ENCODE measurements at places on chromosomes 13 and 19. TPM values are rescaled to one million over a fixed set of nuclear protein-coding genes. Genes with fewer than 3 reads are reported as not detected.

The NLRP9 gene
- total RNA-seq, result not detected

The EPS8L1 gene
- total RNA-seq, result 1.5 TPM

The IGFLR1 gene
- total RNA-seq, result 82.6 TPM

The WDR87 gene
- total RNA-seq, result not detected

The GJB2 gene
- 16.6 TPM for total RNA-seq

The GSX1 gene
- total RNA-seq, result not detected

The CLDND2 gene
- 22.3 TPM for total RNA-seq

The KIR3DL2 gene
- 0.34 TPM for total RNA-seq

The EBI3 gene
- 8.4 TPM for total RNA-seq

The PBX4 gene
- total RNA-seq, result 13.6 TPM

The ZNF560 gene
- not detected for total RNA-seq

The NCCRP1 gene
- not detected for total RNA-seq

The LATS2 gene
- total RNA-seq, result 1.4 TPM

The ZNF582 gene
- total RNA-seq, result 2.1 TPM

The ZNF835 gene
- total RNA-seq, result 4.2 TPM

The SHD gene
- not detected for total RNA-seq

The CEACAM5 gene
- not detected for total RNA-seq

The HIF3A gene
- not detected for total RNA-seq

The LRRC8E gene
- total RNA-seq, result not detected

The ZNF460 gene
- 50.9 TPM for total RNA-seq

The MCEMP1 gene
- not detected for total RNA-seq

The ZNF724 gene
- total RNA-seq, result 12.5 TPM

The C5AR1 gene
- total RNA-seq, result 0.99 TPM

The PET100 gene
- 100 TPM for total RNA-seq

The HSH2D gene
- total RNA-seq, result 11.8 TPM

The OSCAR gene
- 0.27 TPM for total RNA-seq

The LIPE gene
- 28.8 TPM for total RNA-seq

The C2CD4C gene
- total RNA-seq, result not detected

The SKA3 gene
- total RNA-seq, result 37.2 TPM

The MADCAM1 gene
- total RNA-seq, result 0.23 TPM

The CGB5 gene
- not detected for total RNA-seq

The TDRD12 gene
- total RNA-seq, result not detected

The VMAC gene
- total RNA-seq, result 1.7 TPM

The USF2 gene
- 106 TPM for total RNA-seq

The C5AR2 gene
- total RNA-seq, result not detected

The ELOF1 gene
- total RNA-seq, result 64.2 TPM

The MEF2B gene
- total RNA-seq, result 2.7 TPM

The KLF16 gene
- 41.5 TPM for total RNA-seq

Measured in activated CD8-positive, alpha-beta memory T cell treated with anti-CD3 and anti-CD28 coated beads for 36 hours (primary cell).